ENCODE measurements at places on chromosomes 7 and 10.

DNA sequence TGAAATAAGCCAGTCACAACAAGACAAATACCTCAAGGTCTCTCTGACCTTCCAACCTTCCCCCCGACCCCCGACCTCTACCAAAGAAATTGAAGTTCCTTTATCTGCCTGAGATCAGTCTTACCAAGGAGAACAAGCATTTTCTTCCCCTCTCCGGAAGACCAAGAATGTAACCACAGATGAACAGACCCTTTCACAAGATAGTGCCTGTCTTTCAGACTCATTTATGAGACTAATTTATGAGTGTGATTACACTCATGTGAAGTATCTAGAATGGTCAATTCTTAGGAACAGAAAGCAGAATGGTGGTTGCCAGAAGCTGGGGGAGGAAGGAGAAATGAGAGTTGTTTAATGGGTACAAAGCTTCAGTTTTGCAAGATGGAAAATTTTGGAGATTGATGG lies 108.9 kb upstream of the MKLN1 start:
- no peak for DNase-seq

DNA sequence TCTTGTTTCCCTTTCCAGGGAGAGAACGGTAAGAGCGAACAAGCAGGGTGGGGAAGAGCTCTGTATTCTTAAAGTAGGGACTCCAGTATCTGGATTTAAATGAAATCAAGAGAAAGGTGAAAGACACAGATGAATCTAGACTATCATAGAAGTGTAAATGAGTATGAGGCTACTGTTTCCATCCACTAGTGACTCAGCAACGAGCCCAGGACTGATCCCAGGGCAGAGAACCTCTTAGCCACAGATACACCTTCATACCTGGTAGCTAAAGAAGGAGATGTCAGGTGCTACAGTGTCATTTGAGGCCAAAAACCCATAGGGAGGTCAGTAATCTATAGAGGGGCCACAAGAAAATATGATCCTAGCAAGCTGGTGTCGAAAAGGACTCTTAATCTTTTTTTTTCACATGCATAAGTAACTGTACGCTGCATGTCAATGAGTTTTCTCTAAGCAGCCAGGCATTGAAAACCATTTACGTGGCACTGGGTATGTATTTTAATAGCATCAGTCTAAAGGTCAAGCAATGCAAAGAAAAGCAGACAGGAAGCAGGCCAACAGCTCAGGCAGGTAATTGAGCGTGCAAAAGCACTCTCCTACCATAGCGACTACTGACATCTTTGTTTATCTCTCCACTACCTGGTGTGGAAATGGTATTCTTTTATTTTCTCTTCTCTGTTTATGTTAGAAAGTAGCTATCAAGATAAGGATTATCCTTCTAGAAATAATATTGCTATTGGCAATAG lies 91.5 kb upstream of the EGR2 start:
- no peak for DNase-seq

DNA sequence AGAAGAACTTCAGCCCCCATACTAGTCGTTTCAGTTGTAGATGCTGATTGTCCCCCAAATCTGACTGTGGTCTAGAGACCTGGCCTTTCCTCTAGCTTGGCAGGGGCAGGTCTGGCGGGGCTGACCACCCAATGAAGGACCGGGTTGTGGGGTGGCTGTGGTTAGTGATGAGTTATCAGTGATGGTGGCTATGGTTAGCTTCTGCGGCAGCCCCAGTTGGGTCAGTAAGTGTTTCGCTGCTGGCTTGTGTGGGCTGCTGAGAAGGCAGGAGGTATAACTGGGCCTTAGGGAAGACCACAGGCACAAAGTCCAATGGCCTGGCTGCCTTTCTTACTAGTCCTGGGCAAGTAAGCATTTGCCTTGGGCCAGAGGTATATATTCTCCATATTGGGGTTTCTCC lies 21.3 kb downstream of the VWA2 start:
- no peak for DNase-seq

DNA sequence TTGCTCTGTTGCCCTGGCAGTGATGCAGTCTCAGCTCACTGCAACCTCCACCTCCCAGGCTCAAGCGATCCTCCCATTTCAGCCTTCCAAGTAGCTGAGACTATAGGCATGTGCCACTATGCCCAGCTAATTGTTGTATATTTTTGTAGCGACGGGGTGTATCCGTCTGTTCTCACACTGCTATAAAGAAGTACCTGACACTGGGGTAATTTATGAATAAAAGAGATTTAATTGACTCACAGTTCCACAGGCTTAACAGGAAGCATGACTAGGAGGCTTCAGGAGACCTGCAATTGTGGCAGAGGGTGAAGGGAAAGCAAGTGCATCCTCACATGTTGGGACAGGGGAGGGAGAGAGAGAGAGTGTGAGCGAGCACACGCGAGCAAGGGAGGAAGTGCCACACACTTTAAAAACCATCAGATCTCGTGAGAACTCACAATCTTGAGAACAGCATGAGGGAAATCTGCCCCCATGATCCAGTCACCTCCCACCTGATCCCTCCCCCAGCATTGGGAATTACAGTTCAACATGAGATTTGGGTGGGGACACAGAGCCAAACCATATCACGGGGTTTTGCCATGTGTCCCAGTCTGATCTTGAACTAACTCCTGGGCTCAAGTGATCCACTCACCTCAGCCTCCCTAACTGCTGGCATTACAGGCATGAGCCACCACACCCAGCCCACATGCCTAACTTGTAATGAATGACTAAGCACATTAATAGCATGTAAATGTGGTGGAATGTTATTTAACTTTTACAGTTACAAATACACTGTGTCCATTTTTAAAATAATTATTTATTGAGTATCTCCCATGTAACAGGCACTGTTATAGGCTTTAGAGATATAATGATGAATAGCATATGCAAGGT lies 65.5 kb downstream of the RALA start:
- DNase-seq: no peak

- DNase-seq: no peak
These were observed 13.2 kb downstream of the PDLIM1 start for GRCh38 chr10:95277614-95278013.

GRCh38 chr10:50522908-50523307 lies 100.8 kb downstream of the SGMS1 start:
- no peak for DNase-seq

DNA sequence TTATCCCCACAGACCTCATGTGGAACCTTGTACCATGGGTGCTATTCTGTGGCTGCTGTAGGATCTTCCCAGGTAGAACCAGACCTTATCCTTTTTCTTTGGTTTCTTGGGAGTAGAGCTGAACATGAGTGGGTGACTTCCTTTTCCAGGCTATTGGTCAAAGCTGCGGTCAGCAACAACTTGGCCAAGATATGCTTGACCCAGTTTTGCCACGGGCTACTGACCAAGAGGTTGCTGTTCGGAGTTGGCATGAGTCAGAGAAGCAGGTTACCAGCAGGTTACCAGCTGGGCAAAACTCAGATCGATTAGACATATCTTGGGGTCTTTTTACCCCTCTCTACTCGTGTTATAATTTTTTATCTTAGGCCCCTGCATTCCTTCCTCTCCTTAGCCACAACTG lies 36.7 kb upstream of the HDAC9 start:
- DNase-seq: no peak

DNA sequence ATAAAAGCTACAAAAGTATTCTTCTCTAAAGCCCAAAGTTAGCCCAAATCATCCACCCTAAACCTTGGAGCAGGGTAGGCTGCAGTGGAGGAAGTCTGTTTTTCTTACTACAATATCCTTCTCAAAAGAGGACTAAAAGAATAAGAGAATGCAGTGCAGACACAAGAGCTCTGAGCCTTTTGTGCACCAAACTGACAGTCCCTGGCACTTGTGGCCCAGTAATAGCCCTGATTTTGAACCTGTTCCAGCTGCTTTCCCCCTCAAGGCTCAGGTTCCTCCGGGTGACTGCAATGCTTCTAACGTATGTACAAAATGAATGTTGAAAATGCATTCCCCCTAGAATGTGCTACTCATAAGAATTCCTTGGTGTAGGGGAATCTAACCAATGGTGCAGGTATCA lies 154.4 kb downstream of the JAZF1 start:
- no peak for DNase-seq

DNA sequence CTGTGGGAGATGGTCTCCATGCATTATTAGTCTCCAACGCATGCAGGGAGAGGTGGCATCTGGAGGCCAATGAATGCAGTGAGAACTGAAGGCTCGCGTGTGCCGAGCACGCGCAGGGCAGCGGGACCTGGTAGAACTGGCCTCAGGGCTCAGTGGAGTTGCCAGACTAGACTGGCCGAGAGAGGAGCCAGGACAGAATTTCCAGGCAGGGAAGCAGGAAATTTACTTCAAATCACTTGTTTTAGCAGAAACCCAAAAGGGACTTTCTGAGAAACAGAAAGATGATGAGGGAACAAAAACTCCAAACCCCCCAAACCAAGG lies 311.0 kb upstream of the IMMP2L start:
- DNase-seq: no peak

DNA sequence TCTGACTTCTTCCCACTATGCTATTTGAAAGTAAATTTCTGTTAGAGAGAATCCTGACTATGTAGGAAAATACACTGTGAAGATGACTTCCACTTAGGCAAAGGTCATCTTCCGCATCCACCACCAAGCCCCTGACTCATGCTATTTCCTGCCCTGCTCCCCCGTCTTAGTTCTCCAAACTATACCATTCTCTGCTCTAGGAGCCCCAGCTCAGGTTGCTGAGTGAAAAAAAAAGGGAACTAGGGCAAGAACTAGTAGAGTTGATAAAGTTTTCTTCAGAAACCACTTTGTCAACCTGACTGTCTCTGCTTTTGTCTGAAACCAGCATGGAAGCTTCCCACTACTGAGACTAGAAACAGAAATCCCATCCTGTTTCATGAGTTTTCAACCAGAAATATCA lies 96.9 kb downstream of the EVX1 start:
- no peak for DNase-seq

- DNase-seq: no peak
These were observed 591.4 kb downstream of the PARD3 start for GRCh38 chr10:34223658-34224057.

- DNase-seq: no peak
These were observed 113.8 kb upstream of the PPP2R2D start for GRCh38 chr10:131786756-131787605.

DNA sequence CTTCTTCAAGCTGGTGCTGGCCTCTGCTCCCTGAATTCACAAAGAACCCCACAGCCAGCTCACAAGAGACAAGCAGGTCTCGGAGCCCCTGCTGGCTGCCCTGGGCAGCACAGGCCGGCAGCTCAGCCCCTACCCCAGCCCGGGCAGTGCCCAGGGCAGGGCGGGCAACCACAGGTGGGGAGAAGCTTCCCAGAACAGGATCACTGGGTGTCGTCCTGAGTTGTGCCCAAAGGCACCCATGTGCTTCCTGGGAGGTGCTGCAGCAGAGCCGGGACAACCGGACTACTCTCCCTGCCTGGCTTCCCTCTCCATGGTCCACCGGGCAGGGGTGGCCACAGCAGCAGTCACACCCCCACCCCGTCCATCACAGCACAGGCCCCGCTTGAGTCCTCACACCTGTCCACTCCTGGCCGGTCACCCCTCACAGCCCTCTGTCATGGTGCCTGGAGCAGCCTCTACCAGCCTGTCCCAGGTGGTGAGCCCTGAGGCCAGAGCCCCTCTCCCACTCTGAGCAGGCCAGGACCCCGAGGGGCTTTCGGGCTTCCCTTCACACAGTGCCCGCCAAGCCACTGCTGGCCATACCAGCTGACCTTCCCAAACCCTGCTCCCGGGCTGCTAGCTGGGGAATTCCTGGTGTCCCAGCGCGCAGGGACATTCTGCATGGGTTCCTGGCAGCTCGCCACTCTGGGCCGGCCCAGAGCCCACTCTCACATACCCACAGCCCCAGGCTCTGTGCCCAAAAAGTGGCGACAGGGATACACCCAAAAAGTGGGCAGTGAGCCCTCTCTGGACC lies 3.1 kb downstream of the RASGEF1A start:
- no peak for DNase-seq

GRCh38 chr10:63064706-63065105 lies 68.4 kb upstream of the NRBF2 start:
- no peak for DNase-seq

DNA sequence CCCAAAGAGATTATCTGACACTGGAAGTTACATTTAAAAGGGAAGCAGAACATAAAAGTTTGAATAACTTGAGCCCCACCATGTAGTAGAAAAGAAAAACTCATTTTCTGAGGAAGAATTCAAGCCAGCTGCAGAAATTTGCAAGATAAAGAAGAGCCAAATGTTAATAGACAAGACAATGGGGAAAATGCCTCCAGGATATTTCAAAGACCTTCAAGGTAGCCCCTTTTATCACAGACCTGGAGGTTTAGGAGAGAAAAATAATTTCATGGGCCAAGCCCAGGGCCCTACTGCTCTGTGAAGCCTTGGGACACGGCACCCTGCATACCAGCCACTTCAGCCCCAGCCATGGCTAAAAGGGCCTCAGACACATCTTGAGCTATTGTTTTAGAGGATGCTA lies 18.4 kb upstream of the AKR1C1 start:
- no peak for DNase-seq

DNA sequence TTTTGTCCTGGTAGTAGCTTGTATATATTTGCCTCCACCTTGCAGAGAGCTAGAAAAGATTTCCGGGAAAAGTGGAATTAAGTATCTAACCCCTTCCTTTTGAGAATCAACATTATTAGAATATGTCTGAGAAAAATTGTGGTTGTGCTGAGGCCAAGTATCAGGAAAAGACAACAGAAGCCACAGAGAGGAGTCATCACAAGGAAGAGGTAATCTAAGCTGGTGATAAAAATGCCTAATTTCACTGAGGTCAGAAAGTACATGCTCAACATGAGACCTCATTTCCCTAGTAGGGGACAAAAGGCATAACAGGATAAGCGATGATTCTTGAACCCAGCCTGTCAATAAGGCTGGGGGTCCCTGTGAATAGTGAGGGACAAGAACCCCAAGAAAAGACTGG lies 97.0 kb upstream of the PDE1C start:
- no peak for DNase-seq

DNA sequence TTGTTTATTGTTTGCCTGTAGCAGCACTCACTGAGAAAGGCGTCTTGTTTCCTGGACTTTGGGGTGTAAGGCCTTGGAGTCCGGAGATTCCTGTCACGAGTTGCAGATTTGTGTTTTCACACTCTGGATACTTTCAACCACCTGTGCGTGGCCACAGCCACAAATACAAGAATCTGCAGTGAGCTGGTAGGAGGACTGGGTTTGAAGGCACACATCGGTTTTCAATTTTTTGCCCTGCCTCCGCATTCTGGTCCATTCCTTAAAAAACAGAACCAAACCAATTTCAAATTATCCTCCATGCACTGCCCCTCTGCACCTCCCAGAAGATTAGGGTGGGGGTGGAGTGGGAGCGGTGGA lies 619 bp downstream of the EXOC4 start:
- no peak for DNase-seq
